GM12891 (cell line): ENCODE measurements at places on chromosomes 13 and 19.
A peak's percentile ranks its signal among the peaks of the same experiment; 100 is the strongest.

GRCh38 chr13:62627226-62627625, 1211.6 kb upstream of the PCDH20 start:
- DNase-seq: no peak

DNA sequence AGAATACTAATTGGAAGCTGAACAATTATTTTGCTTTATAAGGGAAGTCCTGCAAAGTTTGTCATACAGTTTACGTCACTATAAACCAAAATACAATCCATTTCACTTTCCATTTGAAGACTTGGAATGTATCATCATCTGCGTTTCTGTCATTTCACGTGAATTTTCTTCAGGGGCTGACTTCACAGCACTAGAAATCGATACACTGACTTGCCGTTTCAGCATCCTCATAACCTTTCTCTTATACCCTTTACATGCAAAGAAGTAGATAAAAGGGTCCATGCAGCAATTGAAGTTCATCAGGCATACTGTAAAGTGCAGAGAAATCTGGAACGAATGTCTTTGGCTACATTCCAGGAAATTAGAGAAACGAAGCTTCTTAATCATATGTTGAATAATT, 12.2 kb downstream of the GPR183 start:
- no peak for DNase-seq

DNA sequence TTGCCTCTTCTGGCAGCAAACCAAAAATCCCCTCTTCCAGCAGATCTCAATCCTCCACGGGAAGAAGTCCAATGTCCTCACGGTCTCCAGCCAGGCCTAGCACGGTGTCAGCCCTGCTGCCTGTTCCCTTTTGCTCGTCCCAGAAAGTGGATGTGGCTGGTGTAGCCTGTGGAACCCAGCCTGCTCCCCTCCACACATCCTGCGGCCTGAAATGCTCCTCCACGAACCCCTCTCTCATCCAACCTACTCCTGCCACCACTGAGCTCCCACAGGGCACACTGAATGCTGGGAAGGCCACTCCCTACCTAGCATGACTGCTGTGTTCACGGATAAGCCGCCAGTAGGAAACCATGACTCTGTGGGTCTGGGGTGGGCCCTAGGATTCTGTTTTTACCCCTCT, 3.0 kb downstream of the MBOAT7 start:
- no peak for DNase-seq

- DNase-seq: no peak
These were observed 14.0 kb upstream of the GJB2 start for GRCh38 chr13:20206698-20207235.

DNA sequence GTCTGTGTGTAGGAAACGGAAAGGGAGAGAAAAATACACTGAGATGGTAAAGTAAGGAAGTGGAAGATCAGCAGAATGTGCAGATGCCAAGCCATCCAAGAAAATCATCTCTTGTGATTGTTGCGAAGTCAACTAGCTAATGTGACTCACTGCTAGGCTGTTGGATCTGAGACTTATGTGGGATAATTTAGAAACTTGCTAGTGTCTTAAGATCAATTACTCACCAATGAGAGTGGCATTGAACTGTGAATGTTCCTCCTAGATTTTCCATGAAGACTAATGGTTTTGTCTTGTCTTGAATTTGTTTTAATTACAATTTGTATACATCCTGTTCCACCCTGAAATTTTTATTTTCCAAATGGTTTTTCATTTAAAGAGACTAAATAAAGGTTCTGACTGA, 771.6 kb downstream of the EFNB2 start:
- no peak for DNase-seq

GRCh38 chr19:2027361-2027760, 11.8 kb upstream of the BTBD2 start:
- no peak for DNase-seq

DNA sequence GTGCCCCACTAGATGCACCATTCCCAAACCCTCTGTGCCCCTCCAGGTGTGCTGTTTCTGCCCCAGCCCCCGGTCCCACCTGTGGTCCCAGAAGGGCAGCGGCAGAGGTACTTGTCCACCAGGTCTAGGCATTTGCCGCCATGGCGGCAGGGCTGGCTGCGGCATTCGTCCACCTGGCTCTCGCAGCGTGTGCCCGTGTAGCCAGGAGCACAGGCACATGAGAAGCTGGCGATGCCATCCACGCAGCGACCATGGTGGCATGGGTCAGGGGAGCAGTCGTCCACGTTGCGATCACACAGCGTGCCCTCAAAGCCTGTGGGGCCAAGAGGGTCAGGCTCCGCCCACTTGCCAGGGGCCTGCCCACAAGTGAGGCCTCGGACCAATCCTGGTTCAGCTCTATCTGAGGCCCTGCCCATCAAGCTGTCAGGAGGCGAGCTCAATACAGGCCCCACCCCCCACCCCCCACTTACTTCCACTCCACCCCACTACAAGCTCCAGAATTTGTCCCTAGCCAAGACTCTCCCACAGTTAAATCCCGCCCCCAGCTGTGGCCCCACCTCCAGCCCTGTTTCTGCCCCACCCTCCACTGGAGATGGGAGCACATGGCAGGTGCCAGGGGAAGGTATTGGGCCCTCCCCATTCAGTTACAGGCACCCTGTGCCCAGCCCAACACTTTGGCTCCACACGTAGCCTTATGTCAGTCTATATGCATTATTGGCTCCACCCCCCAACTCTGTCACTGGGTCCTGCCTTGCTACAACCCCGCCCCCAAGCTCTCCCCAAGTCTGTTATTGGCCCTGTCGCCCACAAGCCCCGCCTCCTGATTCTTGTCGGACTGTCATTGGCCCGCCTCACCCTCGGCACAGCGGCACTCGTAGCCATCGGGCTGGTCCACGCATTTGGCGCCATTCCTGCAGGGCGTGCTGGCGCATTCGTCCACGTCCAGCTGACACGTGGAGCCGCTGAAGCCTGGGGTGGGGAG, 13.5 kb downstream of the NOTCH3 start:
- DNase-seq: no peak

- DNase-seq: no peak
These were observed 386.3 kb downstream of the NDFIP2 start for GRCh38 chr13:79867254-79867653.

- no peak for DNase-seq
These were observed 204.9 kb upstream of the MIR17HG start for GRCh38 chr13:91142572-91142971.

DNA sequence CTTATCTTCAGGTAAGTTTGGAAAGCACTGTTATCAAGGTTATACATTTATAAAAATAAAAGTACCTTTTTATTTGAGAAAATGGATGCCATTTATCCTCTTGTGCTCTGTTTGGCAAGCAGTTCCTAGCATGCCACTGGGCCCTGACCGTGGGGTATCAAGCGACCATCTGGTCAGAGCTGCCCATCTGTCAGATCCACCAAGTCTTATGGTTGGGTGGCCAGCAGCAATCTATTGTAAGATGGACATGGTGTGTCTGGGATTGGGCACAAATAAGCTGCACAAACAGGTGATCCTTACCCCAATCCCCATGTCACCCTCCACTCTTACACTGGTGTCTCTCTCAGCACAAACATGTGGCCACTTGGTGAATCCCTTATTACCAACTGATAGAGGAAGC, 178.5 kb downstream of the DLEU7 start:
- no peak for DNase-seq

GRCh38 chr19:49104229-49104864, 9.8 kb upstream of the LIN7B start:
- DNase-seq: no peak

GRCh38 chr13:36207672-36208071, 6.7 kb downstream of the SOHLH2 start:
- no peak for DNase-seq

DNA sequence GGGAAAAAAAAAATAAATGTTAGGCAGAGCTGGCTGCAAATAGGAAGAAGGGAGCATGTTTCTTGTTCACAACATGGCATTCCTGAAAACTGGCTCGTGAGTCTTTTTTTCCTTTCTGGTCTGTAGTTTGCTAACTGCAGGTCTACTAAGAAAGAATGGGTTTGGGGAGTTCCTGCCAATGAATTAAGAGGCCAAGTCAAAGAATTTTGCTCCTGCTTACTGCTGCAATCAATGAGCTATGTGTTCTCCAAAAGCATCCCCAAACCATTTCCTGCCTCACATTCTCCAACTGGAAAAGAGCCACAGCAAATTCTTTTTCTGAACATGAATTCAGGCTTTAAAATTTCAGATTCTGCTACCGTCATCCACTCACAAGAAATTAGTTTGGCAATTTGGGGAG, 88.6 kb downstream of the DCT start:
- no peak for DNase-seq

DNA sequence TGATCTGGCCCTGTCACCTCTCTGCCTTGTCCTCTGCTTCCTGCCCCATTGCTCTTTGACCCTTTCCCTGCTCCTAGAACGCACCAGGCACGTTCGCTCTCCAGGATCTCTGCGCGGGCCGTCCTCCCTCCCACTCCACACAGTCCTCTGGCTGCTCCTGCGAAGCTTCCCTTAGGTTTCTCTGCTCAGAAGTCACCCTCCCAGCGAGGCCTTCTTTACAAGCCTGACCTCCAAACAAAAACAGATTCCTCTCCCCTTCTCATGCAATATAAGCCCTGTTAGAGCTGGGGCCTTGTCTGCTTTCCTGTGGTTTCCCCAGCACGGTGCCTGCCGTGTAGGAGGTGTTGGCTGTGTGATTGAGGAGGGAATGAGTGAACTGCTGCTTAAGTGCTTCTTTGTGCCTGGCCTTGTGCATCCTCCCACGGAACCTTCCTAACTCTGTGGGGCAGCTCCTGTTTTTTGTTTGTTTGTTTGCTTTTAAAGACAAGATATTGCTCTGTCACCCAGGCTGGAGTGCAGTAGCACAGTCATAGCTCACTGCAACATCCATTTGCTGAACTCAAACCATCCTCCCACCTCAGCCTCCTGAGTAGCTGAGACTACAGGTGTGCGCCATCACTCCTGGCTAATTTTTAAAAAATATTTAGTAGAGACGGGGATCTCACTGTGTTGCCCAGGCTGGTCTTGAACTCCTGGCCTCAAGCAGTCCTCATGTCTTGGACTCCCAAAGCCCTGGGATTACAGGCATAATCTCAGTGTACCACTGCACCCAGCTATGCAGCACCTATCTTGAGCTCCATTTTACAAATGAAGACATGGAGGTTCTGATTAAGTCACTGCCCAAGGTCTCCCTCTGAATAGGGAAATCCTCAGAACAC, 82.0 kb downstream of the SIPA1L3 start:
- no peak for DNase-seq

GRCh38 chr13:75325711-75326110, 156.3 kb downstream of the TBC1D4 start:
- DNase-seq: no peak

DNA sequence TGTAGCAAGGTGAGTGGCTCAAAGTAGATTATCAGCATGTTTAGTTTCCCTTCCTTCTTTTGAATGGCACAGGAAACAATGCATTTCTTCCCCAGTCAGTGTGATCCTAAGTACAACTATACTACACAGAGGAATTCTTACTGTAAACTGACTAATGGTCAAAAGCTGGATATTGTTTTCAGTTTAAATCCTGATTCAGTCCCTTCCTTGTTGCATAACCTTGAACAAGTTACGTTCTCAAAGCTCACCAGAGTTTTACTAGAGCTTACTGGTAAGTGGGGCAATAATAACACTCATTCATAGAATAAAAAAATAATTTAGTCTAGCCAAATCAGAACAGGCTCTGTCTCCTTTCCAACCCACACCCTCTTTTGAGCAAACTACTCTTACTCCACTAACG, 180.1 kb downstream of the POSTN start:
- no peak for DNase-seq

DNA sequence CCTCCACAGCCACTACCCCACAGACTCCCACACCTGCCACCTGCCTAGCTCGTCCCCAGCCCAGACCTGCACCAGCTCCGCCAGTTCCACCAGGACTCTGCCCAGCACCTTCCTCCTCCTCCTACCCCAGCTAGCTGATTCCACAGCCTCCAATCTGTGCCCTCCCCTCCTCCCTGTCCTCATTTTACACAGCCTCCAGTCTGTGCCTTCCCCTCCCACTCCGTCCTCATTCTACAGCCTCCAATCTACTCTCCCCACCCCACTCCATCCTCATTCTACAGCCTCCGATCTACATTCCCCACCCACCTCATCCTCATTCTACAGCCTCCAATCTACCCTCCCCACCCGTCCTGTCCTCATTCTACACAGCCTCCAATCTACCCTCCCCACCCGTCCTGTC, 7.3 kb downstream of the MYDGF start:
- DNase-seq: no peak

DNA sequence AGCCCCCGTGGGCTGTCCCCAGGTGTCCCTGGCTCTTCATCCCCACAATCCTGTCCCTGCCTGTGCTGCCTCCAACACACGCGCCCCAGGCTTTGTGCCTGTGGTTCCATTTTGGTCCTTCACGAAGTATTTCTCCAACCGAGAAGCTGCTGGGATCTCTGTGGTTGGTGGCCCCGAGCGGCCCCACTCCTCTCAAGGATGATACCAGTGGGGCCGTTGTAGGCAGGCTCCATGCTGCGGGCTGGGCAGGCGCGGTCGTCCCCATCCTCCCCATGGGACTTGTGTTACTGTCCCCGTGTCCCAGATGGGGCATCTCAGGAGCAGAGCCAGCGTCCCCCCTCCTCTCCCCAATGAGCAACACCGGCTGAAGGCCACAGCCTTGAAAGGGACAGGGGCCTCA, 3.7 kb upstream of the ZNF554 start:
- DNase-seq: peak; percentile 16

DNA sequence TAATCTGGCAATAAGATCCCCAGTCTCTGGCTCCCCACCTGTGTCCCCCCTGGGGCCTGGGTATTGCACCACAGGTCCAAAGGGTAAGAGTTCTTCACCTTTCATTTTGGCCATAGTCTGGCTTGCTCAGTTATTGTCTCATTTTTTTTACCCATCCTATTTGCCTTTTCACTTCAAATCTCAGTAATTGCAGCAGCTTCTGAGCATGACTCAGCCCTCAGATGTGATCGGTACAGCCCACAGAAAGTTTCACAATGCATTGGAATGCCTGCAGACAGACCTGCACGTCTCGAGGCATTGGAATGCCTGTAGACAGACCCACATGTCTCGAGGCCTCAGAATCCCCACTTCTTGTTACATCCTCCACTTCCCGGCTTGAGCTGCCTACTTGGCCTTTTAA, 173.6 kb downstream of the NUFIP1 start:
- DNase-seq: no peak

- no peak for DNase-seq
These were observed 68.3 kb upstream of the UBAC2 start for GRCh38 chr13:99132295-99132835.

DNA sequence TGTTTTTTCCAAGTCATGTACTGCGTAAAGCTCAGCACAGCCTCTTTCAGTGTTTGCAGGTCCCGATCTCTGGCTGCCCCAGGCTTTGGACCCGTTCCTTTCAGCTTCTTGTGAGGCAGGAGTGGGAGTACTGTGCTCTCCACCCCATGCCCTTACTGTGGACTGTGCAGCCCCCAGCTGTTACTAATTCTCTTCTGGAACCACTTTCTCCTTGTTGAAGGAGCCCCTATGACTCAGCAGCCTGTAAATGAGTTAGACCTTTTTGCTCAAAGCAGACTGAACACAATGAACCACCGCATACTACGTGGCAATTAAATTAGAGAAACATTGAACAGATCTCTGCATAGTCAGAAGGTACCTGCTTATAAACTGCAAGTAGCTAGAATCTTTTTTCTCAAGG, 39.0 kb downstream of the SERTM1 start:
- no peak for DNase-seq
